ENCODE measurements at places on chromosomes 1 and 21.

GRCh38 chr1:99643021-99643779 lies 2.7 kb upstream of the PALMD start:
- no peak for DNase-seq

DNA sequence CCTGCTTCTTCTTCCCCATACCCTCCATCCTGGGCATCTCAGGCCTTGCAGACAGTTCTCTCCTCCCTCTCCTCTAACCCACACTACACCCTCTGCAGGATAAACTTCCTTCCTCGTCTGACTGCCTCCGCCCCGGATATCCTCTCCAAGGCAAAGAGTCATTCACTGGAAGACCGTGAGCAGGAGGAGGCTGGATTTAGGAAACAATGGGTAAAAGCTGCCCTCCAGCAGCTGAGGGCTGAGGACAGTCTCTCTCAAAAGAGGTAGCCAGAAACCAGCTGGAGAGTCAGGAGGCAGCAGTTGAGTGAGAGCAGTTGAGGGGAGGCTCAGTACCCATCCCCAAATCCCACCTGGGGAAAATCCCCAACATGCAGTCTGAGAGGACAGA lies 1.4 kb downstream of the CSRP1 start:
- no peak for DNase-seq

DNA sequence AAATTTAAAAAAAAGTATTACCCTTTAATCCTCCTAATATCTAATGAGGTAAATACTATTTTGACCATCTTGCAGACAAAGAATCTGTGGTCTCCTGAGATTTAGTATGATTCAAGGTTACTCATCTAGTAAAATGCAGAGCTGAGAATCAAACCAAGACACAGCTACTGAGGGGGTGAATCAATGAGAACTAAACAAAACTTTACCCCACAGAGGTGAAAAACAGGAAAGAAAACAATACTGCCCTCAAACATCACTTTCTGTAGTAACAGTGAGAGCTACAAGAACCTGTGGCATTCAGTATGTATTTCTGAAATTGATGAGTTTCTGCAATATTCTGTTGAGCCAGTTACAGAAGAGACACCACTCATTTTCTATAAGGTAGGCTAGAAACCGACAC lies 85.1 kb downstream of the JAK1 start:
- no peak for DNase-seq

- no peak for DNase-seq
Measured at GRCh38 chr1:186442651-186443375, 18.1 kb downstream of the PDC start.

DNA sequence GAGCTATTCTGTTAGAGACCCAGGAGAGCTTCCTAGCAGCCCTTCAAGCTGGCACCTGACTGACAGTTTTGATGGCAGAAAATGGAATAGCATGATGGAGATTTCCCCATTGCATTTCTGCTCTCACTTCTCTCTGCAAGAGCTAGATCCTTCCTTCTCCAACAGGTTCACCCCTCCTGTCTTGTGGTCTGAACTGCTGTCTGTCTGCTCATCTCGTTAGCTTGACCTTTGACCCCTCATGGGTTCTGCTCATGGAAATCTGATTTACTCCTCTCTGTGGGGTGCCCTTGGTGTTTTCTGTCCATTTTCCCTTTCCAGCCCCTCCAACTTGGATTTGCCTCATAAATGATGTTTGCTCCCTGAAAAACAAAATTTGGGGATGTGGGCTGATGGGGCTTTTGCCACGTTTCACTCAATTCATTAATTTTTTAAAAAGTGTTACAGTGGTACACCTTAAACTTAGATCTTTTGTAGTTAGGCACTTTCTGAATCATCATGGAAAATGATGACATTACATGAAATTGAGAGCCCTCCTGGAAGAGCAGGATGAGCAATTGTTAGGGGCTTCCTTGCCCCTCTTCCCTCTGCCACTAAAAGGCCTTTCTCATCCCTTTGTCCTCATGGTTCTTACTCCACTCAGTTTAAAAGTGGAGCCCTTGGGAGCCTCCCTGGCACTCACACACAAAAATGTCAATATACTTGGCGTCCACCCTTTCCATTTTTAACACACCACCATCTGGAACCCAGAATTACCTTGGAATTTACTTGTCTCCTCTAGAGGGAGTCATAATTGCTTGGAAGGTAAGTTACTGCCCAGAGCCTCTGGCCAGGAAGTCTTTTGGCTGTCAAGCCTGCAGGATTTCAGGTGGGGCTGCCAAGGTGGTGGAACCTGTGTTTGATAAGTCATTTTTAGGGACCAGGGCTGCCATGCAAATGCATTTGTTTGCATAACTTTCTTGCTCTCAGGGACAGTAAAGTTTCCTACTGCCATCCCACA lies 31.9 kb upstream of the IL19 start:
- DNase-seq: no peak

DNA sequence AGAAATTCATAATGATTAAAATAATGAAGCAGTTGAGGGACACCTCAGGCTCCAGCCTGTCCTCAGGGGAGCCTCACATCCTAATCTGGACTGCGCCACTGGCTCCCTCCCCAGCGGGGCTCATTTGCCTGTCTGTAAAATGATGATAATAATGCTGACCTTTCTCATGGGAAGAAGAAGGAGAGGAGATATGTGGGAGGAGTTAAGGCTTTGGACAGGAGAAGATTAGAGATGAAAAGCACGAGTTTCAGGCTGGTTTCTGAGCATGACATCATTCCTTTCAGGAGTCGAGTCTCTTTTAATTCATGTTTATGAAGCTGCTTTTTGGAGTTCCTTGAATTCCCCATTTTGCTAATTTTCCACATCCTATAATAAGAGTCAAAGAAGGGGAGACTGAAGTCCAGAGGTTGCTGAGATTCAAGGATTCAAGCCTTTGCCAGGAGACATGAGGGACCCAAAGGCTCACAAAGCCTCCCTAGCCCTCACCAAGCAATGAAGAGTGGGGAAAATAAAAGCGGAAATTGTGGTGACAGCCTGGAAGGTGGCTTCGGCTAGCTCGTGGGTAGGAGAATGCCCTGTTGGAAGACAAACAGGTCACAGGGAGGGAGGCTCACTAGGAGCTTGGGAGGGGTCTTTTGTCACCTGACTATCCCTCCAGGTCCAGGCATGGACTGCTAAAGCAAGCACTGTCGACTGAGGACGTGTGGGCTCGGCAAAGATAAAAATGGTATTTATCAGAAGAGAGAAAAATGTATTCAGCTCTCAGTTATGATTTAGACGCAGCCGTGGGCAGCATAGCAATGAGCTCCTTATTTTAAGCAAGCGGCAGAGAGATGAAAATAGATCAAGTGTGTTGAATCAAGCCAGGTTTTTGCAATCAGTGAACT lies 27.5 kb upstream of the STMN1 start:
- DNase-seq: no peak

Measured in neural crest cell (in vitro differentiated cells).